T-helper 2 cell treated with Interferon-gamma antibody and Interleukin-4, amounts not matched to agents 5 μg/mL and 100 μg/mL, for 36 hours (primary cell): ENCODE measurements at places on chromosomes 7 and 10.

- no peak for DNase-seq
Measured at GRCh38 chr7:102075126-102075525, 211.5 kb upstream of the SH2B2 start.

DNA sequence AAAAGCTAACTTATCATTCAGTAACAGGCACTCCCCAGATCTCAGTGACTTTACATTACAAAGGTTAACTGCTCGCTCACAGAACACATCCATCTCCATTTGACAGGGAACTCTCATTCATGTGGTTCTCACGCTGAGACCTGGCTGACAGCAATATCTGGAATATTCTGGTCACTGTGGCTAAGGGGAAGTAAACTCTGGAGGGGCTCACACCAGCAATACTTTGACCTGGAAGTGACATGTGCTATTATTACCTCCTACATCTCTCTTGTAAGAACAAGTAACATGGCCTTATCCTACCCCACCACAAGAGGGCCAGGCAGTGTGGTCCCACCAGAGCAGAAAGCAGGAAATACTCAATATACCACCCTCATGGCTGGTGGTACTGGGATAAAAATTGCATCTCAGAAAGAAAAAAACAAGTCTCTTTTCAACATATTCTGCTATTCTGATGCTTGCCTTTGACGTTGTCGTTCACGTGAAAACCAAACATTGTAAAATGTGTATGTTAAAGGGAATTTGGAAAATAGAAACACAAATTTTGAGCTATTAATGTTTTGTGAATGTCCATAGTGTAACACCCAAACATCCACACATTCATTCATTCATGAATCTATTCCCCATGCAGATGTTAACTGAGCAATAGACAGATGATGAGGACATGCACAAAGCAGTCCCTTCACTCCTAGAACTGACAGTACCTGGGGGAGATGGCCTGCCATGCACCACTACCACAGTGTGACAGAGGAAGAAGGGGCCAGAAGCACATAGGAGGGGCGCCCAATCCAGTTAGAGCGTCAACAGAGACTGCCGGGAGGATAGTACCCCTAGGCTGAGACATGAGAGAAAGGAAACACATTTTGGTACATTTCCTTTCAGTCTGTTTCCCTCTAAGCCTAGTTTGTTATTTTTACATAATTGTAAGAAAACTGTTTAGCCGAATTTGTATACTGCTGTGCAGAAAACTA, 166.0 kb upstream of the SP4 start:
- peak; percentile 5 for DNase-seq

DNA sequence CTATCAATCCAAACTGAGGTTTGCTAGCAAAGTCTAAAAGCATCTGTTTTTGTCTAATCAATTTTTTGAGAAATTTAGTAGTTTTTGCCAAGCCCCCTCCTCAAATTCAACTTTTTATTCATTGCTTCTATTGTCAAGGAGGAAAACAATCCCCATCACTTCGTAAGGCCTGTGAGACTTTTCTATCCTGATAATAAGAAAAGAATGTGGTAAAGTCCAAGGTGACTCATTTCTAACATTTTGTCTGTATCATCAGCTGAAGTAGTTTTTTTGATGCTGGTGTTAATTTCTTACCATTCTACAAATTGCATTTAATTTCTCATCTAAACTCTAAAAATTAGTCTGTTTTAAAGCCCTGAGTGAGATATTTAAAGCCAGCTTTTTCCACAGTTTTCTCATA, 11.7 kb downstream of the ANK3 start:
- no peak for DNase-seq

DNA sequence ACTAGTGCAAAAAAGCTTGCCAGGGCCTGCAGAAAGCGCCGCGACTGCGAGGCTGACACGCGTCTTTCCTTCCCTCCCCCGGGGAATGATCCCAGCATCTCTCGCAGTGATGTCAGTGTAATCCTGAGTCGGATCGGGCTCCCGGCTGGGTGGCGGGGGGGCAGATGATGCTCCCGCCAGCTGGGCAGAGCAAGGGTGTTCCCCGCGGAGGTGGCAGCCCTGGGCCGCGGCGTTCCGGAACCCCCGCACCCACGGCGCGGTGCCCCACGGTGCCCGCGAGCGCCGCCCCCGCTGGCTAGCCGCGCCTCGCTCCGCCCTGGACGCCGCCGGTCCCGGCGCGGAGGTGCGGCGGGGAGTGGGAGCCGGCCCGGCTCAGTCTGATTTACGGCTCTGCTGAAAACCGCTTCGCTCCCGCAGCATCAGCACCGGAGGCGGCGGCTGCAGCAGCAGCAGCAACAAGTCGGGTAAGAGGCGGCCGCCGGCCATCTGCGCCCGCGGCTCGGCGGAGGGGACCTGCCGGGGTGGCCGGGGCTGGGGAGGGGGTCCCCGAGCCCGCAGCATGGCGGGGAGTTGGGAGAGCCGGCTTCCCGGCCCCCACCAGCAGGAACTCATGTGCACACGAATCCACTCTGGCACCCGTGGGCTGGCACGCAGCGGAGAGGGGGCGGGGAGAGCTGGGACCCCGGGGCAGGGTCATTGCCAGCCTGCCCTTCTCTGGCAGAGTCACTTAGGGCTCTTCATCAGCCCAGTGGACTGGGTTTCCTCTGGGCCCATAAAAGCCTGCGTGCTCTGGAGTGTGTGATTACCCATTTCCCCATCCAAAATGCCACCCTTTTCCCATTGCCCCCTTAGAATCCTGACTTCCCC, at the start of gene ZNF365:
Gene ZNF365, plus strand, starts transcription at position 375 of the 867 bp plus-strand sequence. CDS start 1,825 bp downstream, outside the sequence.
- DNase-seq, result peak; percentile 35

DNA sequence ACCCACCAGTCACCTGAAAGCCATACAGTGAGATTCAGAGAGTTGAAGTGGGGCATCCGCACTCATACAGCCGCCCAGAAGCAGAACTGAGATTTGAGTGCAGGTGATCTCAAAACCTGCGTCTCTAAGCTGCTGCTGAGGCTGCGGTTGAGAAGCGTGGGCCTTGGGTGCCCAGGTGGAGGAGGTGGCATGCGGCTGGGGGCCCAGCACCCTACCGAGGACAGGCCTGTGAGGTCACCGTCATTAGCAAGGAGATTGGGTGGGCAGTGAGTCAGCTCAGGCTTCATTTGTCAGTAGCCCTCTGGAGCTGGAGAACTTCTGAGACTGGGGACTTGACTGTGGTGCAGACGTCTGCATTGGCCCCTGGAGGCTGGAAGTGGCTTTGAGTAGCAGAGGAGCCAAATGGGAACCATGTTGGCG, 29.8 kb downstream of the ZMIZ1 start:
- no peak for DNase-seq

DNA sequence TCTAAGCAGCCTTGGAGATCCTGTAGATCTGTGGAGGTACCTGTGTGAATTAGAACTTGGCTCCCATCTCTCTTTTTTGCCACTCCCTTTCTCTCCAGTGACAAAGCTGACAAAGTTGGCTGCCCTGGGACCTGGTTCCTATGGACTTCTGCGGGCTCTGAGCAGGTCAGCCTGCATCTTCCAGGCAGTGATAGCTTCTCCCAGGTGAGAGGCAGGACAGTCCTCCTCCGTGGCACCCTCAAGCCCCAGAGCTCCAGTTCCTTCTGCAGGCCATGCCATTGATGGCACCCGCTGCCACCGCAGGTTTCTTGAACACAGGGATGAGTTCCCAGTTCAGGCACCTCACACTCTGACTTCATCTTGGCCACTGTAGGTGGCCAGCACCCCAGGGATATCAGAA, 73.5 kb upstream of the GRB10 start:
- DNase-seq, result no peak

DNA sequence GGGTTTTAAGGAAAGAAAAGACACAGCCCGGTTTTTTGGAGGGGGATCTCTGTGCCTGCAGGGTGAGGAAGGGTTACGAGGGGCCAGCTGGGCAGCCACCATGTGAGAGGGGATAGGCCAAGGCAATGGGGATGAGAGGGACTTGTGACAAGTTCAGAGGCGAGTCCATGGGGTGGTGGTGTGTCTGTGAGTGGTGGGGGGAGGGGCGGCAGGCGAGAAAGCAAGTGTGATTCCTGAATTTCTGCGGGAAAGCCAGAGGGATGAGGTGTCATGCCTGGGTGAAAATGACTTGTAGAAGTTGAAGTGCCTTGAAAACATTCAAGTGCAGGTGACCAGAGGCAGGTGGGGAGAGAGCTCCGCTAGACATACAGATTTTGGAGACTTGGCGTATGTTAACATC, 61.0 kb upstream of the RNF32 start:
- no peak for DNase-seq

GRCh38 chr7:114150689-114151088, 231.9 kb upstream of the PPP1R3A start:
- DNase-seq, result no peak

DNA sequence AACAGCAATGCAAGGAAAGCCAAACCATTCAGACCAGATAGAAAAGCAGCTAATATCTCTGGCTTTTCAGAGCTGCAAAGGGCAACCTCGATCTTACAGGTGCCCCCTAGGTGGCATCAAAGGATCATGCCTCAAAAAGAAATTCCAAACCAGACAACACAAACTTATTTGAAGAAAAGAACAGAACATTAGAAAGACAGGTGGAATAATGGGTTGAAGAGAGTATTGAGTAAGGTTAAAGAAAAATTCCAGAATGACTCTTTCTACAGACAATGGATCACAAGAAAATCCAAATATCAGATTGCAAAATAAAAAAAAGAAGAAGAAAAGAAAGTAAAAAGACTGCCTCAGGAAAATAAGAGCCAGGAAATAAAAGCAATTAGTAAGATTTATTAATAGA, 213.7 kb downstream of the ELMO1 start:
- DNase-seq, result no peak

GRCh38 chr10:30894221-30894620, 137.4 kb downstream of the ZNF438 start:
- no peak for DNase-seq

- no peak for DNase-seq
Measured at GRCh38 chr10:90935581-90936275, 14.8 kb upstream of the ANKRD1 start.

GRCh38 chr10:63128443-63128842, 4.7 kb upstream of the NRBF2 start:
- no peak for DNase-seq

DNA sequence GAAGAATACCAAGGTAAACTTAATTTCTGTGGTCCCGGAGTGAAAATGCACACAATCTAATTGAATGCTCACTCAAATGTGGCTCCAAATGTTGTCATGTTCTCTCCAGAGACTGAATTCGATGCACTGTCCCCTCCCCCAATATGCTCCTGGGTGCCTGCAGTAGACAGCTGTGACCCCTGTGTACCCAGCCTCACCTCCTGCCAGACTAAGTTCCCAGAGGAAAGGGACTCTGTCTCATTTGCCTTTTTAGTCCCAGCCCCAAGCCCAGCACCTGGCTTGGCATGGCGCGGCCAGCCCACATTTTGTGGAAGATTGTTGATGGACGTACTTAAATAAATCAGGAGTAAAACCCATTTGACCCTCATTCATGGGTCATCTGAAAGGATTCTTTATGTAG, 21.8 kb upstream of the FIGNL1 start:
- DNase-seq, result no peak

GRCh38 chr7:131879424-131879823, 323.0 kb upstream of the PODXL start:
- DNase-seq, result no peak

GRCh38 chr7:8254667-8255066, 7.3 kb downstream of the ICA1 start:
- no peak for DNase-seq

- no peak for DNase-seq
Measured at GRCh38 chr10:130340816-130341215, 204.6 kb downstream of the GLRX3 start.

DNA sequence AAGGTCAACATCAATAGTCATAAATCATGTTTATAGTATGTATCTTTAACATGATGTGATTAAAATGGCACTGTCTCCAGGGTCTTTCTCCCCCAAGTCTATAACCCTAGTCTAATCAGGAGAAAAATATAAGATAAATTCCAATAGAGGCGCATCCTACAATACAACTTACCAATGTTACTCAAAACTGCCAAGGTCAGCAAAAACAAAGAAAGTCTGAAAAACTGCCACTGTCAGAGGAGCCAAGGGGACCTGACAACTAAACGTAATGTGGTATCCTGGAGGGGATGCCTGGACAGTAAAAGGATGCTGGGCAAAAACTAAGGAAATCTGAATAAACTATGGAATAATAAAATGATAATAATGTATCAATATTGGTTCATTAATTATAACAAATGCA, 63.9 kb downstream of the TPK1 start:
- DNase-seq, result no peak

DNA sequence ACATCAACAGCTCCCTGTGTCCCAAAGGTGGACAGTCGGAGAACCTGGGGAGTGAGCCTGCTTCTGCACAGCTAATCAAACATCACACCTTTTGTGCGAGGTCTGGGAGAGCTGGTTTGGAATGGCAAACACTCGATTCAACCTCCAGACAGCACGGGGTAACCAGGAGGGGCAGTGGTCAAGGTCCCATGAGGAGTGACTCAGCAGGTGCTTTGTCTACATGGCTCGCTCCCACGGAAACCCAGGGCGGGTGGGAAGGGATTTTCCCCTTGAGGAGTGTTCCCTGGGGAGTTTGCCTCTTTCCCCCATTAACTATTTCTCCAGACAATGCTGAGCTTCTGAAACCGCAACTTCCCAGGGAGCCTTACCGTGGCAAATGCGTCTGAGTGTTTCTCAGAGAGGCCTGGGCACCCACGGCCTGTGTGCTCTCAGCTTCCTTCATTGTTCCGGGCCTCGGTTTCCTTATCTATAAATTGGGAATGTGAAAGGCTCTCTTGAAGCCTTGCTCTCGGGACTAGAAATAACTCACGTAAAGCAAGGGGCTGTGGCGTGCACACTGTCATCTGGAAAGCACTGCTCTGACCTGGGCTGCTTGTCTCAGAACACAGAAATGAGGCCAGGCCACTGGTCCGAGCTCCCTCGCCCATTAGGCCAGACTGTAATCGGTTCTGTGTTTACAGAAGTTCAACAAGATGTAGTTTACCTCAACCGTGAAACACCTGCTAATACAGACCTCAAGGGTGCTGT, 14.0 kb upstream of the GTPBP4 start:
- no peak for DNase-seq

- DNase-seq, result no peak
Measured at GRCh38 chr10:30098629-30099028, 39.2 kb upstream of the JCAD start.

- DNase-seq, result no peak
Measured at GRCh38 chr7:130112093-130112492, 41.8 kb downstream of the KLHDC10 start.

GRCh38 chr10:13399236-13399635, 51.1 kb upstream of the SEPHS1 start:
- no peak for DNase-seq

- no peak for DNase-seq
Measured at GRCh38 chr10:113125612-113126011, 175.6 kb downstream of the TCF7L2 start.

DNA sequence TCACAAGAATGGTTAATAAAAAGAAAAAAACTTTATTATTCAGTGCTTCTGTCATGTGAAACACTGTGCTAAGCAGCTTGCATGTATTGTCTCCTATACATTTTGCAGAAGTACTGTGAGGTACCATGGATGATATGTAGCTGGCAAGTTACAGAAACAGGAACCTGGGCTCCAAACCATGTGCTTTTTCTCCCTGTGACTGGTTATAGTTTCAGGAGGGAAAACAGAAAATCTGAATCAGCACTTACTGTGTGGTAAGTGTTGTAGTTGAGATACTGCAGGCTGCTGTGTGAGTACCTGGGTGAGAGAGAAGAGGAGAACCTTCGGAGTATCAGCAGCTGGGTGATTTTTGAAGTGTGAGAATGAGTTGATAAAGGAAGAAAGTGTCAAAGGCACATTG, 285.0 kb downstream of the SUGCT start:
- no peak for DNase-seq
